ENCODE measurements at places on chromosomes 7 and 10.

DNA sequence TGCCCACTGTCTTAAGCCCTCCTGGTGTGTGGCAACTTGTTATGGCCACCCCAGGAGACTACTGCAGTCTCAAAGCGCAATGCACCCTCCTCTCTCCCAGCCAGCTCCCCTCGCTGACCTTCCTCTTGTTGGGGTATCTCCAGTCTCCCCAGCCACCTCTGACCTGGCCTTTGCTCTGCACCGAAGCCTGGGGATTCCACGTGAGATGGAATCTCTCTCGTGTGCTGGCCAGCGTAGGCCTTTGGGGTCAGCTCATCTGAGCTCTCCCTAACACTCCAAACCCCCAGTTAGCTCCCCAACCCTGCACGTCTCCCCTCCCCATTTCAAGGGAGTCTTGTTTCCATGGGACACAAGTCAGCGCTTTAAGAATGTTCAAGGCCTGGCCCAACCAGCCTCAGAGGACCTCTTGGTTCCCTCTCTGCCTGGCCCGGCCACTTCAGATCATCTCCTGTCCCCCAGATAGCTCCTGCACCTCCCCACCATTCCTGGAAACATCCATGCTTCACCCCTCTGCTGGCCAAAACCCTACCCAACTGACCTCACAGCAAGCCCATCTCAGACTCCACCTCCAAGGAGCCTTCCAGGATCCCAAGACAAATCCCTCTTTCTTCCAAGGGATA, 11.2 kb downstream of the ITPRIP start:
- peak overlapping the region; percentile 59 for H3K4me3 ChIP-seq
- peak overlapping the region; percentile 89 for H3K27ac ChIP-seq
- DNase-seq = no peak
- H3K27me3 ChIP-seq = no peaks in the 10 kb centered on the region

DNA sequence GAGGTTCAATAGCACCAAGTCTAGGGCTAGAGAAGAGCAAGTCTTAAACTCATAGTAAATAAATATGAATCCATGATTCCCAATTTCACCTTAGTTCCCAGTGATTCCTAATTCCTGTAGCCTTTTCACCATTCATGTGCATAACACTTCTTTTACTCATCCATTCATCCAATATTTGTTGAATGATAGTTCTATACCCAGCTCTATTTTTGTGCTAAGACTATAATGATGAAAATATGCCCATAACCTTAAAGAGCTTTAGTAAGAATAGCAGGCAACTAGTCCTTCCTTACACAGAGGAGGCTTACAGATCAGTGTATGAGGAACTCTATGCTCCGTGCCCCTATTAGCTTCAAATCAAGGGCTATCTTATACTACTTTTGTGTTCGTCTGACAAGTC, 280.2 kb upstream of the CHRM2 start:
- DNase-seq = no peak
- no peaks in the 10 kb centered on the region for H3K36me3 ChIP-seq
- H3K4me1 ChIP-seq = no peaks in the 10 kb centered on the region
- no peak overlapping the region for H3K27ac ChIP-seq

DNA sequence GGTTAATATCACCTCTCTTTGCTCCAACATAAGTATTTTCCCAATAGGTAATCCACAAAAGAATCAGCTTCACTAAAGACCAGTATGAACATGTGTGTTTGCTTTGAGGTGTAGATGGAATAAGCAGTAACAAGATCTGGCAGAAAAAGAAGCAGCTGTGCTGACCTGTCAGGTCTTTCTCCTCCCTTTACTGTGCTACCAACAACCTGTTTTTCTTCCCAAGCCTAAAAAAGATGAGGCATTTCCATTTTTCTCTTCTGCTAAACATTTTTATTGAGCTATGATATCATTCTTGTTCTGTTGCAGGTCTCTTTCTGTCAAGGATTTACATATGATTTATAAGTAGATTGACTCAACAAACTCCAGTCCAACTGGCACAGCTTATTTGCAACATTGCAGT, 315.2 kb upstream of the GLI3 start:
- H3K27me3 ChIP-seq = no peaks in the 10 kb centered on the region
- no peak for DNase-seq
- H3K4me3 ChIP-seq = no peak overlapping the region
- H3K27ac ChIP-seq = no peak overlapping the region
- no peaks in the 10 kb centered on the region for H3K36me3 ChIP-seq

GRCh38 chr7:47661051-47661714, 79.3 kb upstream of the TNS3 start:
- H3K27me3 ChIP-seq = no peaks in the 10 kb centered on the region
- no peak overlapping the region for H3K4me3 ChIP-seq
- DNase-seq = no peak
- no peak overlapping the region for H3K27ac ChIP-seq
- no peaks in the 10 kb centered on the region for H3K4me1 ChIP-seq
- no peaks in the 10 kb centered on the region for H3K36me3 ChIP-seq

- no peaks in the 10 kb centered on the region for H3K36me3 ChIP-seq
- no peaks in the 10 kb centered on the region for H3K27me3 ChIP-seq
- H3K4me1 ChIP-seq = no peaks in the 10 kb centered on the region
- H3K4me3 ChIP-seq = no peak overlapping the region
- H3K27ac ChIP-seq = no peak overlapping the region
- no peak for DNase-seq
Observed at GRCh38 chr10:110556969-110557601, 10.4 kb upstream of the SMC3 start.

DNA sequence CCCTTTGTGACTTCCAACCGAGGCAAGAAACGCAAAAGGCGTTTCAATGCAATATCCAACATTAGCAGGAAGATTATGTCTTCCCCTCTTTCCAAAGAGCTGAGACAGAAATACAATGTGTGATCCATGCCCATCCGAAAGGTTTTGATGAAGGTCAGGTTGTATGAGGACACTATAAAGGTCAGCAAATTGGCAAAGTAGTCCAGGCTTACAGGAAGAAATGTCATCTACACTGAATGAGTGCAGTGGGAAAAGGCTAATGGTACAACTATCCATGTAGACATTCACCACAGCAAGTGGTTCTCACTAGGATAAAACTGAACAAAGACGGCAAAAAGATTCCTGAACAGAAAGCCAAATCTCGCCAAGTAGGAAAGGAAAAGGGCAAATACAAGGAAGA, 27.8 kb upstream of the DNA2 start:
- H3K27me3 ChIP-seq = no peaks in the 10 kb centered on the region
- H3K36me3 ChIP-seq = peaks cover 11% of the 10 kb centered on the region
- no peak for DNase-seq
- no peaks in the 10 kb centered on the region for H3K4me1 ChIP-seq

- no peaks in the 10 kb centered on the region for H3K36me3 ChIP-seq
- no peaks in the 10 kb centered on the region for H3K27me3 ChIP-seq
- H3K4me3 ChIP-seq = no peak overlapping the region
Observed at GRCh38 chr10:99595770-99596465, 24.3 kb downstream of the SLC25A28 start.

GRCh38 chr10:117255835-117256460, 15.0 kb downstream of the SLC18A2 start:
- H3K36me3 ChIP-seq = no peaks in the 10 kb centered on the region
- no peak overlapping the region for H3K27ac ChIP-seq
- H3K4me1 ChIP-seq = no peaks in the 10 kb centered on the region
- no peaks in the 10 kb centered on the region for H3K27me3 ChIP-seq
- no peak overlapping the region for H3K4me3 ChIP-seq
- DNase-seq = no peak

DNA sequence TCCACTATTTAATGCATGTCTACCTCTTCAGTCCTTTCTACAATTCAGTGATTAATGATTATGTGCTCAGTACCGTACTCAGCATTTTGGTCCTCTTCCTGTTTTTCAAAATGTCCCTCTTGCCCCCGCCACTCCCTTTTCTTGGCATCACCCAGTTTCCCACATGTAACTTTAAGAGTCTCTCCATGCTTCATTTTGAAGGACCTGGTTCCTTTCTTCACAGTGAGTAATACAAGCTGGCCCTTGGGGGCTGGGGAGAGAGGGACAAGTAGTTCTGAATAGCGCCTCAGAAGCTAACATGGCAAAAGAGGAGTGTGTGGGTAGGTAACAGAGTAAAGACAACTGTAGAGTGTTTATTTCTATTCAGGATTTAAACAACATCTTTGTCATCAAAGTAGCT, 34.6 kb upstream of the SLIT1 start:
- H3K27ac ChIP-seq = no peak overlapping the region
- no peaks in the 10 kb centered on the region for H3K36me3 ChIP-seq
- no peak overlapping the region for H3K4me3 ChIP-seq
- no peak for DNase-seq
- H3K27me3 ChIP-seq = no peaks in the 10 kb centered on the region

- no peaks in the 10 kb centered on the region for H3K4me1 ChIP-seq
- no peak overlapping the region for H3K4me3 ChIP-seq
- no peaks in the 10 kb centered on the region for H3K36me3 ChIP-seq
- no peak for DNase-seq
- H3K27me3 ChIP-seq = no peaks in the 10 kb centered on the region
Observed at GRCh38 chr10:124621637-124622036, 122.5 kb downstream of the FAM53B start.

- H3K4me3 ChIP-seq = no peak overlapping the region
- no peaks in the 10 kb centered on the region for H3K4me1 ChIP-seq
- DNase-seq = no peak
- no peaks in the 10 kb centered on the region for H3K36me3 ChIP-seq
Observed at GRCh38 chr7:116161728-116162127, 48.6 kb upstream of the TES start.

GRCh38 chr10:100656454-100656853, 88.9 kb upstream of the PAX2 start:
- H3K4me1 ChIP-seq = peaks cover 5% of the 10 kb centered on the region
- DNase-seq = no peak
- H3K27ac ChIP-seq = no peak overlapping the region
- no peak overlapping the region for H3K4me3 ChIP-seq
- H3K36me3 ChIP-seq = no peaks in the 10 kb centered on the region

DNA sequence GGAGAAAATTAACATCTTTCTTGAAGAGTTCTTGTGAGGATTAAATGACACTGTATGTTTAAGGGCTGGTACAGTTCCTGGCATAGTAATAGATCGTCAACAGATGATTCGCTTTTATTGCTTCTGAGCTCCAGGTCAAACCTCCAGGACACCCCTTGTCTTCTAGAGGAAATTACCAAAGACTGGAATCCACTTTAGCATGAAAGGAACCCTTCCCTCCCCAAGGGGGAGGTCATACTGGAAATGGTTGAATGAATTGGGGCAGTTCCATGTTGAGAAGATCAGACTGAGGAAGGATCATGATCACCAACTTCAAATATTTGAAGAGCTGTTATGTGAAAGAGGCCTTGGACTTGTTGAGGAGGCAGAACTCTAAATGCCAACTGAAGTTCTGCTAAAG, 8.9 kb downstream of the NFE2L3 start:
- H3K4me1 ChIP-seq = no peaks in the 10 kb centered on the region
- H3K4me3 ChIP-seq = no peak overlapping the region
- H3K27me3 ChIP-seq = no peaks in the 10 kb centered on the region
- H3K27ac ChIP-seq = no peak overlapping the region
- no peaks in the 10 kb centered on the region for H3K36me3 ChIP-seq

- no peak overlapping the region for H3K4me3 ChIP-seq
- H3K36me3 ChIP-seq = no peaks in the 10 kb centered on the region
- no peak overlapping the region for H3K27ac ChIP-seq
- DNase-seq = no peak
Observed at GRCh38 chr10:111506266-111507034, 429.6 kb downstream of the ADRA2A start.

DNA sequence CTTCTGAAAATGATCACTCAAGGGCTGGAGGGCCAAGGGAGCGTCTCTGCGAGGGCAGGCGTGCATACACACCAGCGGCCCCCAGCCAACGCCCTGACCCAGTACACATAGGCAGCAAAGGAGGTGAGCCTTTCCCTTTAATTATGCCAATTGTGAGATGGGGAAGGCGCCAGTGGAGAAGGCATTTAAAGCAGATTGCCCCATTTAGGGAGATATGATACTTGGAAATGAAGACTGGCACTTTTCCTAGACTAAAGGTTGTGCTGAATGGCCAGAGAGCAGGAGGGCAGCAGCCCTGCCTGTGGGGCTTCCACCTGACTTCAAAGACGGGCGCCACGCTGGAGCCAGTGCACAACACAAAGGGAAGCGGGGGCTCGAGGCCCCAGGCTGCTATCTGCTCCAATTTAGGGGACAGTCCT, 24.1 kb downstream of the HIPK2 start:
- H3K4me3 ChIP-seq = no peak overlapping the region
- no peaks in the 10 kb centered on the region for H3K4me1 ChIP-seq
- no peak overlapping the region for H3K27ac ChIP-seq
- H3K36me3 ChIP-seq = no peaks in the 10 kb centered on the region

DNA sequence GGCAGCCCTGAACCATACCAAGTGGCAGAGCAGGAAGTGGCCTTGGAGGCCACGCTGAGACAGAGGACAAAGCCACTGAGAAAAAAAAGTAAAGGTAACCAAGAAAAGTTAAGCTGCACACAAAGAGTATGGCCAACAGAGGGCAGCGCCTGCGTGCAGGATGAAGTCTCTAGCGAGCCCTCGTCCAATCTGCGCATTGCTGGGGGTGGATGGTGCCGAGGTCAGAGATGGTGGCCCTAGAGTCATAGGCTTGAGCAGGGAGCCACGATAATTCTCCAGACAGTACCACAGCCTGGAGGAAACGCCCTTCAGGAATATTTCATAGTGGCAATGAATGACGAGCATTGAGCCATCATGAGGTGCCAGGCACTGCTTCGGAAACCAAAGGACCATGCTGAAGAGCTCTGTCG, 9.7 kb downstream of the ATP6V0E2 start:
- H3K4me3 ChIP-seq = no peak overlapping the region
- H3K36me3 ChIP-seq = no peaks in the 10 kb centered on the region
- DNase-seq = no peak
- peaks cover 2% of the 10 kb centered on the region for H3K4me1 ChIP-seq
- peak overlapping the region; percentile 69 for H3K27ac ChIP-seq

DNA sequence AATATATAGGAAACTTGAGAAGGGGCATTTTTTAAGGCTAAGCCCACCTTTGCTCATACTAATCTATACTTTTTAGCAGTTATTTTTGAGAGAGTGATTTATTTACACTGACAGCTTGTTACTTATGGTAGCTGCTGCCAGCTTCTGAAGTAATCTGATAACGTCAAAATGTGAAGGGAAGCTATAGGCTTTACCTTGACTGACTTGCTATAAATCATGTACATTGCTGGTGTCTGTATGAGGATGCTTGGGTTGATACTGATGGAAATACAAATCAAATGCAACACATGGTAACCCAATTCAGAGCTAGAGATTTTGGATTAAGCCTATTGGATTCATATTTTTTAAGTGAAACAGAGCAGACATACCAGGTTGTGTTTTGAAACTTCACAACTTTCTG, 299.4 kb downstream of the LRMDA start:
- H3K27ac ChIP-seq = no peak overlapping the region
- no peaks in the 10 kb centered on the region for H3K27me3 ChIP-seq

DNA sequence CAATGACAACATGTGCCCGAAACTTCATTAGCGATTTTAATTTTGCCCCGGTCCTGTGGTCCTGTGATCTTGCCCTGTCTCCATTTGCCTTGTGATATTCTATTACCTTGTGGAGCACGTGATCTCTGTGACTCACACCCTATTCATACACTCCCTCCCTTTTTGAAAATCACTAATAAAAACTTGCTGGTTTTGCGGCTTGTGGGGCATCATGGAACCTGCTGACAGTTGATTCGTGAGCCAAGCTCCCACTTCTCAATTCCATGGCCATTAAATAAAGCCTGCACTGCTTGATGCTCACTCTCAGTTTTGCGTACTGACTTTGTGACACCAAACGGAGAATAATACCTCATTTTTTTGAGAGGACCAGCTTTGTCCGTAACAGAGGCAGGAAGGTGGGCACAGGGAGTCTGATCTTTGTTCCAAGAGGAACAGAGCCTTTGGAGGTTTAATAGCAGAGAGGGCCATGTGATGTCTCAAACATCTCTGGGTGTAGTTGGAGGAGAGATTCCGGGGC, 3.8 kb upstream of the ADAMTS14 start:
- H3K4me3 ChIP-seq = no peak overlapping the region
- H3K27ac ChIP-seq = no peak overlapping the region
- H3K4me1 ChIP-seq = no peaks in the 10 kb centered on the region
- no peaks in the 10 kb centered on the region for H3K36me3 ChIP-seq

GRCh38 chr10:18659819-18660535, 746 bp downstream of the ARL5B start:
- H3K4me3 ChIP-seq = peak overlapping the region; percentile 92
- peak; percentile 49 for DNase-seq
- peak overlapping the region; percentile 98 for H3K27ac ChIP-seq
